PC-9 (cell line): ENCODE measurements at places on chromosomes 5 and 9. TPM values are rescaled to one million over a fixed set of nuclear protein-coding genes. Genes with fewer than 3 reads are reported as not detected.

The ADAM19 gene
- 7.6 and 9.3 TPM in 2 replicates for total RNA-seq

The LTC4S gene
- total RNA-seq = 9.7 and 14.4 TPM in 2 replicates

The ST8SIA4 gene
- total RNA-seq = 2.1 and 2.4 TPM in 2 replicates

The EPB41L4A gene
- total RNA-seq = 9.4 and 13.4 TPM in 2 replicates

The CFAP157 gene
- 0.65 and 0.68 TPM in 2 replicates for total RNA-seq

DNA sequence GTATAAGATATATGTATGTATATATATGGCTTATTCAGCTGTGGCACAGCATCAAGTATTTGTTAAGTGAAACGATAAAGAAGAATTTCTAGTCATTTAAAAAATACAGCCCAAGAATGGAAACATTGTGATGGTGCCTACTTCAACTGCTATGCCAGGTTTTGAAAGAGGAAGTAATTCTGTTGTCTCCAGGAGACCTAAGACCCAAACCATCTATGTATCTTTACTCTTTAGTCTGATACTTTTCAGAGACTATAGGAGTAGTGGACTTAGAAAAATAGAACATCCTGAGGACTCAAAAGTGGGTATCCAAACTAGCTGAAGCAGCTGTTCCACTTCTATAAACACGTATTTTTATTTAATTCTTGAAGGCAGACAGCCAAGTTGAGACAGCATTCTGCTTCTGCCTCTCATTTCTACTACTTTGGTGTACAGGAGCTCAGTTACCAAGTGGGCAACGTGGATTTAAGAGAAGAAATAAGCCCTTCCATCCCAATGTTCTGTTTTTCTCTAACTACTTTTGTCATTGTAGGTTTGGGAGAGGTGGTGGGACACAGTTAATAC is 110.7 kb downstream of the RPS23 start:
- DNase-seq = no peak
- no peak overlapping the region for H3K27ac ChIP-seq
- H3K36me3 ChIP-seq = no peaks in the 10 kb centered on the region
- peaks cover 7% of the 10 kb centered on the region; the same call in 1 of the 2 replicates for H3K4me1 ChIP-seq

DNA sequence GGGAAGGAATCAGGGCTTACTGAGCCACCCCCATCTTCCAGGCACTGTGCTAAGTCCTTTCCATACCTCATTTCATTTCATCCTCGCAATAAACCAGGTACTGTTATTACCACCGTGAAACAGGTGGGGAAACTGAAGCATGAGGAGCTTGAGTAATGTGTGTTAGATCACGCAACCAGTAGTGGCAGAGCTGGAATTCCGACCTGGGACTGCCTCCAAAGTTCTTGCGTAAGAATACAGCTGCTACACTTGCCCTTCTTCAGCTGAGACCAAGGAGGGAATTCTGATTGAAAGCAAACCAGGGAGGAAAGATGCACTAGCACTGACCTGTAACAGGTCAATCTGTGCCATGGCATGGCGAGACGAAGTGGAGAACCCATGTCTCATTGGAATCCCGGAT is 113.4 kb upstream of the MSX2 start:
- no peak for DNase-seq
- no peaks in the 10 kb centered on the region for H3K4me1 ChIP-seq
- H3K36me3 ChIP-seq = no peaks in the 10 kb centered on the region
- no peak overlapping the region for H3K4me3 ChIP-seq

GRCh38 chr9:90333226-90333625 is 309.4 kb downstream of the DIRAS2 start:
- no peak overlapping the region for H3K4me3 ChIP-seq
- no peak for DNase-seq
- H3K4me1 ChIP-seq = peaks cover 37% of the 10 kb centered on the region

DNA sequence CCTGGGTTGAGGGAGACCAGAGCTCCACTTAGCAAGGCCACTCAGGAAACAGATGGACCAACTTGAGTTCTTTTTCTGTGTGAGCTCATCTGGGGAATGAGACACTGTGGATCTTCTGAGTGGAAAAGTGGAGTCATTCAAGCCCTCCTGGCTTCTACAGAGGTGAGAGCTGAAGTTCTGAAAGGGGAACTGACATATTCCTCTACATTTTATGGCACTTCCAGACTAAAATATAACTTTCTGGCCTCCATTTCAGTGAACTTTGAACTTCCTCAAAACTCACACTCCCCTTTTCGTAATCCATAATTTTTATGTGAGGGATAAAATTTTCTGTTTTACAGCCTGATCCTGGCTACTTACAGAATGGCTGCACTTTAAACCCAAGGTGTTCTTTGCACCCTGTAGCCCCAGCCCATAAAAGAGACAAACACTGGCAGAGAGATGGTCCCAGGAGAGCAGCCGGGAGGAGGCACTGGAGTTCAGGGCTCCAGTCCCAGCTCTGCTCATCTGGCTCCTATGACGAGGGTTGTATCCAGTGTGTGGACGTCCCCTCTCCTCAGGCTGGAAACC is 10.8 kb downstream of the SPAAR start:
- no peak overlapping the region for H3K27ac ChIP-seq
- no peaks in the 10 kb centered on the region for H3K27me3 ChIP-seq
- no peak overlapping the region for H3K4me3 ChIP-seq

- DNase-seq = no peak
- no peaks in the 10 kb centered on the region for H3K4me1 ChIP-seq
- no peaks in the 10 kb centered on the region for H3K36me3 ChIP-seq
- H3K27me3 ChIP-seq = peaks cover 47% of the 10 kb centered on the region
- H3K4me3 ChIP-seq = no peak overlapping the region
- no peak overlapping the region for H3K27ac ChIP-seq
Measured at GRCh38 chr9:89975630-89976029, 370.8 kb downstream of the GADD45G start.

DNA sequence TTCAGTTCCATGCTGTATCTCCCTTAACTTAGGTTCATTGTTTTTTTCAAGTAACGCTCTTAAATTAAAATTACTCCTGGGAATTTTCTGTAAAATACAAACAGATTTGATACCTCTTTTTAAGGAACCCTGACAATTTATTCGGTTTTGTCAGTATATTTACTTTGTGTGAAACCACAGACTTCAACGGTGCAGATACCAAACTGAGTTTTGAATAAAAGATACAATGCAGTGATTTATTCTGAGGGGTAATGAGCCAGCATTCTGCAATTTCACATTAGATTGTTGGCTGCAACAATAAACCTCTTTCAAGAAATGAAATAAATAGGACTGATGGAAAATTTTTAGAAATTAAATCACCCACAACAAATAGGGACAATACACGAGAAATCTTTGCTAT is 308.6 kb upstream of the EDIL3 start:
- peaks cover 25% of the 10 kb centered on the region for H3K4me1 ChIP-seq
- no peaks in the 10 kb centered on the region for H3K36me3 ChIP-seq
- no peak for DNase-seq
- H3K27me3 ChIP-seq = no peaks in the 10 kb centered on the region

DNA sequence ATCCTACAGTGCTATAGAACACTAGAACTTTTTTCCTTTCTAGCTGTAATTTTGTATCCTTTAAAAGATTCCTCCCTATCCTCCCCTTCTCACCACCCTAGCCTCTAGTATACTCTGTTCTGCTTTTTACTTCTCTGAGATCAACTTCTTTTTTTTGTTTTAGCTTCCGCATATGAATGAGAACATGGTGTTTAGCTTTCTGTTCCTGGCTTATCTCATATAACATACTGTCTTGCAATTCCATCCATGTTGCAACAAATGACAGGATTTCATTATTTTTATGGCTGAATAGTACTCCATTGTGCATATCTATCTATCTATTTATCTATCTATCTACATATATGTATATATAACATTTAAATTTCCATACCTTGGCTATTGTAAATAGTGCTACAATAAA is 126.0 kb upstream of the MAN2A1 start:
- H3K27me3 ChIP-seq = no peaks in the 10 kb centered on the region
- no peak overlapping the region for H3K27ac ChIP-seq
- H3K36me3 ChIP-seq = no peaks in the 10 kb centered on the region

DNA sequence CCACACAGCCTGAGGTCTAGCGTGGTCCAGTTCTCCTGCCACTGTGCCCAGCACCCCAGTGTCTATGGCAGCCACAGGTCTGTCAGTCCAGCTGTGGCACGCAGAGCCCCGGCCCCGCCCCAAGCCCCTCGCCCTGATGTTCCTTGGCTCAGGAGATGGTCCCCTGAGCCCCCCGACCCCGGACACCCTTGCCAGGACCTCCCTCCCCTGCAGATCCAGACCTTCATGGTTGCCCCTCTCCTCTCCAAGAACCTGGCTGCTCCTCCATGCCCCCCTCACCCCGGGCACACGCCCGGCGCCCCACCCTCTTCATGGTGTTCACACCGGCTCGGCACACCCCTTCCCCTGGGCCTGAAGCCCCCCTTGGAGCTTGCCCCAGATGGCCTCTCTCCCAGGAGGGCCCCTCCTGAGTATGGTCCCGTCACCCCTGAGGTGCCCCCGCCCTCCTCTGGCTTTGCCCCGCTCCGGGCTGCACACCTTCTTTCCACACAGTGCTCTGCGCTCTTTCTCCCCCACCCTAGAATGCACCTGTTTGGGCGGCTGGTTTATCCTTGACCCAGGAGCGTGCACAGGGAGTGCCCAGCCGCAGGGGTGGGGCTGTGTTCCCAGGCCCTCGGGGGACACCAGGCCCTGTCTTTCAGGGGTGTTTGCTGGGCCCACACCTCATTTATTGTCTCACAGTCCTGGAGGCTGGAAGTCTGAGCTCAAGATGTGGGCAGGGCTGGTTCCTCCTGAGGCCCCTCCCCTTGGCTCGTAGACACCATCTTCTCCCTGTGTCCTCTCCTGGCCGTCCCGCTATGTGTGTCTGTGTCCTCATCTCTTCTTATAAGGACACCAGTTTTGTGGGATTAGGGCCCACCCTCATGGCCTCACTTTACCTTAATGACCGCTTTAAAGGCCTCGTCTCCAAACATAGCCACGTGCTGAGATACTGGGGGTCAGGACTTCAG is 37.6 kb downstream of the KCNT1 start:
- no peak overlapping the region for H3K4me3 ChIP-seq
- no peak overlapping the region for H3K27ac ChIP-seq
- H3K36me3 ChIP-seq = no peaks in the 10 kb centered on the region
- no peaks in the 10 kb centered on the region for H3K4me1 ChIP-seq

DNA sequence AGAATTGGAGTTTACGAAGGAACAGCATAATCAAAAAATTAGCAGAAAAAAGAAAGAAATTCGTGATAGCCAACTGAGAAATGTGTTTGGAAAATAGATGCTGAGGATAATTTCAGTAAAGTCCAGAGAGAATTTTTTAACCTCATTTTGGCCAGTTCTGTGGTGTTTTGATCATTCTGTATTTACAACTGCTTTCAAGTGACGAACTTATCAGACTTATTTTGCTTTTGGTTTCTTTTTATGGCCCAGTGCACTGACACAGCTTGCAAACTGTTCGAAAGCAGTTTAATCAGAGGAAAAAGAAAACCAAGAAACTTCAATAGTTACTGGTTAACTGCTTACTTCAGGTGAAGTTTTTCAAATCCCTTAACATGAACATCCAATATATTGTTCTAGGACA is 1.9 kb downstream of the SDHA start:
- peak overlapping the region; percentile 79 for H3K4me3 ChIP-seq
- H3K27ac ChIP-seq = no peak overlapping the region
- H3K36me3 ChIP-seq = peaks cover 7% of the 10 kb centered on the region
- H3K4me1 ChIP-seq = peaks cover 21% of the 10 kb centered on the region
- no peak for DNase-seq

DNA sequence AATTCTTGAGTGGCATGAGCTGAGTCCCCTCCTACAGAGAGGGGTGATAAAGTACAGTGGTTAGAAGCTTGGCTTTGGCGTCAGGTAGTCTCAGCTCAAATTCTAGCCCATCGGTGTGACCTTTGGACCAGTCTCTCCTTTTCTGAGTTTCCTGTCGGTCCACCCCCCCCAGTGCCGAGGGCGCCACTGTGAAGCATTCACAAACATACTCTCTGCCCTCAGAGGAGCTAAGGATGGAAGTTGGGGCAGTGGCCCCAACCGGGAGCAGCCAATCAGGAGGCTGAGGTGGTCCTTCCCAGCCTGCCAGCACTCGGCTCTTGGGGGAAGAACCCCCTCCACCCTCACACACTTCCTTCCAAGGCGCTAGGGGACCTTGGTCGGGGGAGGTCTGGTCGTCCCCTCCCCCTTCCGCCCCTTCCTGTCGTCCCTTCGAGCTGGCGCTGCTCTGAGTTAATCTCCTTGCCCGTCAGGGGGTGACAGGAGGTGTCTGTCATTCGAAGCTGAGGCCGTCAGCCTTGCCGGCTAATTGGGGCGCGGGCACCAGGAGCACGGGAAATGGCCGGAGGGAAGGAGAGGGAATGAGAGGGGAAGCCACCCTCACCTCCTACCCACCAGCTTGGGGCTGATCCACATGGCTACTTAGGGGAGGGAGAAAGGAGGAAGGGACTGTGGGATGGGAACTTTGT is 53.0 kb downstream of the CXXC5 start:
- H3K27me3 ChIP-seq = peaks cover 15% of the 10 kb centered on the region; the same call in 1 of the 2 replicates
- H3K4me3 ChIP-seq = no peak overlapping the region
- H3K4me1 ChIP-seq = peaks cover 4% of the 10 kb centered on the region; the same call in 1 of the 2 replicates
- no peak for DNase-seq

GRCh38 chr5:168430296-168430695 is 56.0 kb upstream of the RARS1 start:
- H3K4me1 ChIP-seq = no peaks in the 10 kb centered on the region
- H3K36me3 ChIP-seq = 0 out of 2 replicates have a peak, but pooled peaks cover 18% of the 10 kb centered on the region
- H3K27ac ChIP-seq = no peak overlapping the region
- no peak overlapping the region for H3K4me3 ChIP-seq

DNA sequence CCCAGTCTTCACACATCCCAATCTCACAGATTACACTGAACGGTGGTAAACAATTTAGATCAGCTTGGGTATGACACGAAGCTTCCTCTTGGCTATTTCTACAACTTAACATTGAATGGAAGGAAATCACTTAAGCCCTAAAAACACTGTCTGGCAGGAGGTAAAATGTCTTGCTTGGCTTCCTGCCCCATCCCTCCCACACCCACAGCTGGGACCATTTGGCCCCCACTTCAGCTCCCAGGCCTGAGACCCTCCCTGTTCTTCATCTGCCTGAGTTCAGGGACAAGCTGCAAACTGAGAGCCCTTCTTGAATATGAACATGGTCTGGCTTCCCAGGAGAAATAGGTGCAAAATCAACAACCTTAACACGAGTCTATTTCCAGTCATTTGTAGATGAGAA is 3.4 kb upstream of the COL15A1 start:
- no peak overlapping the region for H3K27ac ChIP-seq
- H3K27me3 ChIP-seq = peaks cover 75% of the 10 kb centered on the region
- H3K4me1 ChIP-seq = no peaks in the 10 kb centered on the region
- H3K4me3 ChIP-seq = no peak overlapping the region
- DNase-seq = no peak
- no peaks in the 10 kb centered on the region for H3K36me3 ChIP-seq
